ENCODE measurements at places on chromosomes 1 and 21. TPM values are rescaled to one million over a fixed set of nuclear protein-coding genes. Genes with fewer than 3 reads are reported as not detected.

SCCPDH gene
- total RNA-seq, result 18.6 TPM

SLC2A1 gene
- total RNA-seq, result 13.4 TPM

CAMK2N1 gene
- 5.0 TPM for total RNA-seq

SMPDL3B gene
- total RNA-seq, result 17.2 TPM

DNA sequence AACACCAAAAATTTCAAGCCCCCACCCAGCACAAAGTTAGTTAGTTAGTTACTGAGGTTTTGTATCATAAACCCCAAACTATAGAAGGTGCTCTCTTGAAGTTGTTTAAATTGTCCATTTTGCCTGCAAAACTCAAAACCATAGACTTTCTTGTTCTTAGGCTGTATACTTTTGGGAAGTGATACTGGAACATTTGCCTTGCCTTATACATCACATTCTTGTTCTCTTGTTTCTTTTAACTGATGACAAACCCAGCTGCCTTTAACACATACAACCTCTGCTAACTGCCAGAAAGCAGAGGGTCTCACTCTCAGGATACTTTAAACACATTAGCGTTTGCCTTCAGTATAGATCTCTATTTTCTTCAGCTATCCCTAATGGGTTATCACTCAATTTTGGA, 570.5 kb downstream of the MRPL39 start:
- no peak for DNase-seq

GRCh38 chr1:17502326-17502778, 37.1 kb upstream of the ARHGEF10L start:
- peak; percentile 75 for DNase-seq

DNA sequence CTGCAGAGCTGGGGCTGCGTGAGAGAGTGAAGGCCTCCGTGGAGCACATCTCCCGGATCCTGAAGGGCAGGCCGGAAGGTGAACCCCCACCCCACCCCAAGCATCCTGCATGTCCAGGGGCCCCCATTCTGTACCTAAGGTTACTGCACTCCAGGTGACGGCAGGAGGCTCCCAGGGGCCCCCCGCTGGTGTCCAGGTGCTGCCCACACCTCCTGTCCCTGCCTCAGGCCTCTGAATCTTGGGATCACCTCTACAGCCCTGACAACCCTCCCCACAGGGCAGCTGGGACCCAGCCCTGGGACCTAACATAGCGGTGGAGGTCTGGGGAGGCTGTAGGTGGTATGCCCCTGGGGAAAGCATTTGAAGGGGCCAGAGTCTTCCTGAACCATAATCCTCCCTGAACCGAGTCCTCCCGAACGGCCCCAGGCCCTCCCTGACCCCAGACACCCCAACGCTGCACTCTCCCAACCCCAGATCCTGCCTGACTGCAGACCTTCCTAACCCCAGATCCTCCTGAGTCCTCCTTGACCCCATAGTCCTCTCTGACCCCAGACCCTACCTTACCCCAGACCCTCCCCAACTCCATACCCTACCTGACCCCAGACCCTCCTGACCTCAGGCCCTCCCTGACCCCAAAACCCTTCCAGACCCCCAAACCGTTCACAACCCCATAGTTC, 33.5 kb downstream of the TRIM11 start:
- DNase-seq, result no peak

GRCh38 chr1:219666242-219666641, 53.3 kb upstream of the ZC3H11B start:
- no peak for DNase-seq

DNA sequence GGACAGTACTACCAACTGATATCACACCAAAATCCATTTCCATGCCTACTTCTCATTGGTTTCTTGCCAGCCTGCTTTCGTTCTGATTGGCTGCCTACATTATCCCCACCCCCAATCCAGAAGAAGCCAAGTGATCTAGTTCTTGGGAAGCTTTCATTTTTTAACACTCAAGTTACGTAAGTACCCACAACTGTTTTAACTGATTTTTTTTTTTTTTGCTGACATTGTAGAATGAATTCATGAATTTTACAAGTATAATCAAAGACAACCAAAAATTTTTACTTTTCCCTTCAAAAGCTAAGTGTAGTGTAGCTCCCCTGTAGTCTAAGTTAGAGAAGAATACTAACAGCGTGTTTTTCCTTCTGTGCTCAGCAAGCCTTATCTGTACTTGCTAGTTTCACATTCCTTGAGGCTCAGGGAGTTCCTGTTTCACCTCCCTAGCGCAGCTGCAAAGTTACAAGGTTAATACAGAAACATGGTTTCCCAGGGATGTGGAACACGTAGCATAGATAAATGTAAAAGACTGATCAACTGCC, at the start of gene SLC9C2:
TSS of gene SLC9C2 (minus strand) at position 17 of the 536 bp plus-strand sequence. CDS start 1,296 bp downstream, outside the sequence.
- DNase-seq, result no peak

GRCh38 chr21:38824124-38824822, 18.5 kb downstream of the ETS2 start:
- DNase-seq, result no peak

- DNase-seq, result no peak
These were observed 319.8 kb upstream of the SPAG17 start for GRCh38 chr1:118504867-118505266.

- DNase-seq, result no peak
These were observed 5.4 kb downstream of the NUAK2 start for GRCh38 chr1:205316161-205316566.

- DNase-seq, result no peak
These were observed 4.6 kb downstream of the MPZ start for GRCh38 chr1:161304927-161305866.

DNA sequence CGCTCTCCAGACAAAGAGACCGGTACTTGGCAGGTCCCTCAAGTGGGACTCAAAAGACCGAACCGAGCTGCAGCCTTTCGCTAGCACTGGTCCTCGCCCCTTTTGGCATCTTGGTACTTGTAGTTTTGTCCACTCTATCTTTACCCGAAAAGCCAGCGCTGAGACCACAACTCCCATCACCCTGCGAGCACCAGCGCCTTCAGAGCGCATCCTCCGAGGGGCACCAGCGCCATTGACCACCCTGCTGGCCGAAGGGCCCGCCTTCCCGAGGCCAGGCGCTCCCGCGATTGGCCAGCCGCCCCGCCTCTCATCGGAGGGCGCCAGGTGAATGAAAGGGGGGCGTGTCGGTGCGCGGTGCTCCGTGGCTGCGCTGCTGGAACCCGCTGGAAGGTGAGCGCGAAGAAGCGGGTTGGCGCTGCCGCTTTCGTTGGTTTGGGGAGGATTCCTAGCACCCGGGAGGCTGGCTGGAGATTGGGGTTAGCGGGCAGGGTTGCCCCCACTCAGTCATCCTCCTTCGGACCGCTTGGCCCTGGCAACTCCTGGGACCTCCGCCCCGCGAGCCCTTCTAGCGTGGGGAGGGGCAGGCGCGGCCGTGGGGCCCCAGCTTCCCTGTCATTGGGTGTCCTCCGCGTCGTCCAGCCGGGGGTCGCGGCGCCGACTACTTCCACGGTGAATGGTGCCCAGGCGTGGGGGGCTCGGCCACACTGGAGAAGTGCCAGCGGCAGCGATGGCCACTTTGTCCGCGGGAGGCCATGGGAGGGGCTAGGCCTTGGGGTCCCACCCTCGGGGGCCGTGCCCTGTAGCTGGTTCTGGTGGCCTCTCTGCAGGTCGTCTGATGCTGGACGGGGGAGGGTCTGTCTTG, at the start of gene ZBTB8B:
TSS of gene ZBTB8B (plus strand) at position 357 of the 862 bp plus-strand sequence. CDS start 5,553 bp downstream, outside the sequence.
- no peak for DNase-seq

DNA sequence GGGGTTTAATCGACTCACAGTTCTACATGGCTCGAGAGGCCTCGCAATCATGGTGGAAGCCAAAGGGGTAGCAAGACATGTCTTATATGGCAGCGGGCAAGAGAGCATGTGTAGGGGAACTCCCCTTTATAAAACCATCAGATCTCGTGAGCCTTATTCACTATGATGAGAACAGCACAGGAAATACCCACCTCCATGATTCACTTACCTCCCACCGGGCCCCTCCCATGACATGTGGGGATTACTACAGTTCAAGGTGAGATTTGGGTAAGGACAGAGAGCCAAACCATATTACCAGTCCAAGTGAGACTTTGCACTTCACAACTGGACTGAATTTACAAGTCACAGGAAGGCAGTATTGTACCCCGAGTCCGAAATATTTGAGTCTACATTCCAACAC, 73.9 kb upstream of the ANGPTL1 start:
- DNase-seq, result no peak

DNA sequence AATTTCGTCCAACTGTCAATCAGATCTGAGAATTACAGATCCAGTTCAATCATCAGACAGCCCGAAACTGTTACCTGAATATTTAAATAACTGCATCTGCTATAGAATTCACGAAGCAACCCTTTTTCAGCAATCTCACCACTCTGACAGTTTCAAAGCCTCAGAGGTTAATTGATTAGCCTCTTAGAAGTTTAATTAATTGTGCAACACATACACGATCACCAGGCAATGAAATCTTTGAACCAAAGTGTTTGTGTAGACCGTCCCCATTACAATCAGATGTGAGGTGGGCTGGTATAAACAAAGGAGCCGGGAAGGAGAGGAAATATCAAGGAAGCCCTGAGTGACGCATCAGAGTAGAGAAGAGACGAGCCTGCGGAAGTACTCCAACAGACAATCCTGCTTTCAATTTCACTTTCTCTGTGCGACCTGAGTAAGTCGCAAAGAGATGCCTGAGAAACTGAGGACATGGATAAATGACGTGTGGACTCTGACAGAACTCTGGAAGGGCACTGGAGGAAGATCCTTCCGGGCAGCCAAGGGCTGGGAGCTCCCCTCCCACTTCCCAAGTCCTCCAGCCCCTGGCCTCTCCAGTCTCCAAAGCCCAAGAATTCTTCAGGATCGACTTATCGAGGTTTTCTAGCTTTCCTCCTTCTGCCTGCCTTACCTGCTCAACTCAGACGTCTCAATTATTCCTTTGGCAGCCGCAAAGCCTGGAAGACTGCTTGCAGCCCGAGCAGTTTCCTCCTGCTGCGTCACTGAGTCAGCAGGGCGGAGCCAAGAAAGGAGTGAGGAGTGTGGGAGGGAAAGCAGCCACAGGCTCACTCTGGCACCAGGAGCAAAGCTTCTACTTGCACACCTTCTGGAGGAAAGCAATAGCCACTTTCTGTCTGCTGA, at the start of gene RNASEL:
TSS of gene RNASEL (minus strand) at position 757 of the 897 bp plus-strand sequence. CDS start 2,450 bp downstream, outside the sequence.
- peak; percentile 51 for DNase-seq

- no peak for DNase-seq
These were observed 4.2 kb downstream of the S100A6 start for GRCh38 chr1:153531638-153532037.

DNA sequence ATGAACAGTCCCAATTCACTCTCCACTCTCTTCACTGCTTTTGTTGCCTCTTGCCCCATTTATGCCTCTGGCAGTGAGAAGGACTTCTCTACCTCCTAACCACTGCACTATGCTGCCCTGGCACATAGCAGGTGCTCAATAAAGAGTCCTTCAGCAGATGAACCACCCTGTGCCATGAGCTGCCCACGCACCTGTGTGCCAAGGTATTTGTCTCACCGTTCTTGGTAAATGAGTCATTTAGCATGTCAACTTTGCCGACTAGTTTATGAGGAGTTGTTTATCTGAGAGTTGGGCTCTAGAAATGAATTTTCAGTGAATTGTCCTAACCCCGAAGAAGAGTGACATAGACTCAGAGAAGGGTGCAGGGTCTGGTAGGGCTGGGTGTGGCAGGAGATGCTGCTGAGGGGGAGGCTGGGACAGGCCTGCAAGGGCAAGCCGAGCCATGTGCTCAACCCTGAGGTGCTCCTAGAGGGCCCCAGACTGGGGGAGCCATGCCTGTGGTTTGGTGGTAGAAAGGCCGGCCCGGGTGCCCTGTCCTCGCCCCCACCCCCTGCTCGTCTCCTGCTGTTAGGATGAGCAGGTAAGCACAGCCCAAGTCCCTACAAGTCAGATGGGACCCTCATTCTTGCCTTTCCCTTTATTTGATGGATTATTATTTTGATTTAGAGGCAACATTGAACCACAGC, 654.5 kb downstream of the MATN1 start:
- DNase-seq, result no peak

DNA sequence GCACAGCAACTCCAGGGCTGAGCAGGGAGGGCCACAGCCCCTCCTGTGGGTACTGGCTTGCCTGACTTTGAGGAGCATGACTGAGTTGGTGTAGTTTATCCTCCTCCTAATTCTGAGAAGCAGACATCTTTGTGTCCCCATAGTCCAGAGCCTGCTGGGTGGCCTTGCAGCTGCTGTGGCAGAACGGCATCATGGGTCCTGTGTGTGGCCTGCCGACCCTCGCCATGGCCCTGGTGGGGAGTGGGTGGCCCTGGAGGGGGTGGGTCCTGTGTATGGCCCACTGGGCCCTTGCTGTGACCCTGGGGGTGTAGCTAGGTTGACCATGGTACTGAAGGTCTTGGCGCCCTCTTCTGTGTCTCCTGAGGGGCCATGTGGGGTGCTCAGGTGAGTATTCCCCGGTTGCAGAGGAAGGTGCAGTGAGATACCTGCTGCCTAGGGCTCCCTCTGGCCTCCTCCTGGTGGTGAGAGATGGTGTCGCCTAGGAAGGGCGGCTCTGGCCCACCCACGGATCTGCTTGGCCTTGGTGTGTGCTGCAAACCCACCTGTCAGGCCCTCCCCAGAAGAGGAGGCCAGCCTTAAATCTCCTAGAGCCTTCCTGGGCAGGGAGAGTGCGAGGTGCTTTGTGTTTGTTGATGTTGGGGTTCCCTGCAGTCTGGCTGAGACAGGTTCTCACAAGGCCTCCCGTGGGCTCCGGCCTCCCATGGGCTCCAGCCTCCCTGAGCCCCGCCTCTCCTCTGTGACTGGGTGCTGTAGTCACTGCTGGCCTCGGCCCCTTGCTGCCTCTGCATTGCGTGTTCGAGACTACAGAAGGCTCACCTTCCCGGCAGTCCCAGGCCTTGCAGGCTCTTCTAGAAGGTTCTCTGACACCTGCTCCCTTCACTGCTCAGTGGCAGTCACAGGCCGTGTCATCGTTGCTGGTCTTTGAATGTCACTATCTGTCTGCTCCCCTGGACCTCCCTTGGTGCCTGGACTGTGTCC, 7.8 kb downstream of the SNAP47 start:
- DNase-seq, result no peak

DNA sequence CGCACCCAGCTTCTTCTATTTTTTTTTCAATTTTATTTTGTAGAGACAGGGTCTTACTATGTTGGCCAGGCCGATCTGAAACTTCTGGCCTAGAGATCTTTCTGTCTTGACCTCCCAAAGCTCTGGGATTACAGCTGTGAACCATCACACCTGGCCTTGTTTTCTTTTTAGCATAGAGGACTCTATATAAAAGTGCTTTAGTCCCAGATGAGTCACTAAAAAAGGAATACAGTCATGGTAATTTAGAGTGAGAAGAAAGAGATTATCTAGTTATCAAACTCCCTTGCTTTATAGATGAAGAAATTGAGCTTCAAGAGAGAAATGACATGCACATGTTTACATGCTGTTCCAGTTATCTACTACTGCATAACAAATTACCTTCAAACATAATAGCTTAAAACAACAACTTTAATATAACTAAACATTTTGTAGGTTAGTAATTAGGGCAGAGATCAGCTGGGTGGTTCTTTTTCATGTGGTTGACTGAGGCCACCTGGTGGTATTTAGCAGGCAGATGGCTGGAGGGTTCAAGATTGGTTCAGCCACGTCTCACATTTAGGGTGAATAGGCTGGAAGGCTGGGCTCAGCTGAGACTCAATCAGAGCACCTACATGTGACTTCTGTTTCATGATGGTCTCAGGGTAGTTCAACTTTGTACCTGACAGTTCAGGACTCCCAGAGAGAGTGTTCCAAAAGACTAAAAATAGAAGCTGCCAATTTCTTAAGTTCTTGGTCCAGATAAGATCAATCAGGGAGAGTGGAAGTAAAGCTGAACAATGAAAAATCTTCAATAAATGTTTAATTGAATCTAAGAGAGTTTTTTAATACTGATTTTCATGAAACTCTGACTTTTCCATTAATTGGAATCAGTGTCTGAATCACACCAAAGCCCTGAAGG, 16.9 kb upstream of the MTF2 start:
- no peak for DNase-seq
